ENCODE measurements at places on chromosomes 12 and 14.

DNA sequence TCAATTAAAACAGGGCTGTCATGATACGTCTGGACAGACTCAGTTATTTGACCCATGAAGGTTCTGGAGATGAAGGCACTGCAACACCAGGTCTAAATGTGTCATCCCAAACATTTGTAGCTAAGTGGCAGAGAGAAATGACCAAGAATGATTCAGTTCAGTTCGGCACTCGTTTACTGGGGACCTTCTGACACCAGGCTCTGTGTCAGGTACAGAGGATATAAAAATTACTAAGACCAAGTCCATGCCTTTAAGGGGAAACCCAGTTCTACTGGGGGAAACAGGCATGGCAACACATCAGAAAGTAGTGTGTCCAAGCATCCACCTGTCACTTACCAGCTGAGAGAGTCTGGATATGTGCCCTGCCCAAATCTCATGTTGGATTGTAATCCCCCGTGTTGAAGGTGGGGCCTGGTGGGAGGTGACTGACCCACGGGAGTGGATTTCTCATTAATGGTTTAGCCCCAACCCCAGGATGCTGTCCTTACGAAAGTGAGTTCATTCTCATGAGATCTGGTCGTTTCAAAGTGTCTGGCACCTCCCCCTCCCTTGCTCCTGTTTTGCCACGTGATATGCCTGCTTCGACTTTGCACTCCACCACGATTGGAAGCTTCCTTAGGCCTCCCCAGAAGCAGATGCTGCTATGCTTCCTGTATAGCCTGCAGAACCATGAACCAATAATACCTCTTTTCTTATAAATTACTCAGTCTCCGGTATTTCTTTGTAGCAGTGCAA lies 41.9 kb upstream of the BCL2L14 start:
- no peak for DNase-seq

DNA sequence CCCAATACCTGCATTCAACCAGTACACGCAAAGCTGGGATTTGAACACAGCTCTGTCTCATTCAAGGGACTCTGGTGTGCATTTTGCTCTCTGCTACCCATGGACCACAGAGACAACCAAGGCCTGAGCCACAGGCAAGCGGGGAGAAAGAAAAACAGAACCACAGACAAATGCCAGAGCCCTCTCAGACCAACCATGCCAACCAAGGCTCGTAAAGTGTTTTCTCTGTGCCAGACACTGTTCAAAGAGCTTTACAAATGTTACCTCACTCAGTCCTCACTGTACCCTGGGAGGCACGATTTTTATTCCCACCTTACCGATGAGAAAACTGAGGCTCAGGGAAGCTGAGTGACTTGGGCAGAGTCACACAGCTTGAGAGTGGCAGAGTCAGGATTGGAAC lies 32.4 kb upstream of the EML1 start:
- DNase-seq, result no peak

DNA sequence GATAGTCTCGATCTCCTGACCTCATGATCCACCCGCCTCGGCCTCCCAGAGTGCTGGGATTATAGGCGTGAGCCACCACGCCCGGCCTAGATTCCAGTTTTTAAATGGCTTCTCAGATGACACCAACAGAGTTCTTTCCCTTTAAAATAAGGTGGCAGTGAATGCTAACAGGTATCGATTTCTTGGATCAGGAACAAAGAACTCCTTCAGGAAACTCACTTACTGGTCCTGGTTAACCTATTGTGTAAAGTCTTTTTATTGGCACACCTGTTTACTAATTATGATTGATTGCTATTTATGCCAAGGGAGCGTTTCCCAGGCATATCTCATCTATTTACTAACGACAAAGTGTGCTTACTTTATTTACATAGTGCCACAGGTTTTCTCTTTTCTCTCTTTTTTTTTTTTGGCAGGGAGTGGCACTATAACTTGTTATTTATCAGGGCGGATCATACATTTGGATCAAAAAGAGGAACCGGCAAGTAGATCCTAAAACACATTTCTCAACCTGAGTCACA lies 89.7 kb downstream of the GLT1D1 start:
- no peak for DNase-seq

DNA sequence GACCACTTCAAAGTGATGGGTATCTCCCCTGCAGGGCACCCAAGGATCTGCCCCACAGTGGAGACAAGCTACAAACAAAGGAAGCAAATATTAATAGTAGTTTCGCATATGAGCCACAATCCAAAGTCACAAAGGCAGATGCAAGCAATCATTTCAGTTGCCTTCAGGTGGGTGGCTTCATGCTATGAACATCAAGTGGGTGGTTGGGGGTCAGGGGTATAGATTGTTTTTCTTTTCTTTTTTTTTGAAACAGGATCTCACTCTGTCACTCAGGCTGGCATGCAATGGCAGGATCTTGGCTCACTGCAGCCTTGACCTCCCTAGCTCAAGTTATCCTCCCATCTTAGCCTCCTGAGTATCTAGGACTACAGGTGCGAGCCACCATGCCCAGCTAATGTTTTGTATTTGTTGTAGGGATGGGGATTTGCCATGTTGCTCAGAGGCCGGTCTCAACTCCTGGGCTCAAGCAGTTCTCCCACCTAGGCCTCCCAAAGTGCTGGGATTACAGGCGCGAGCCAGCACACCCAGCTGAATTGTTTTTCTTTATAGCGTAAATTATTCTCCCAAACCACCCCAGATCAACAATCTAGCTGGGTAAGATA lies 13.4 kb upstream of the NT5DC3 start:
- no peak for DNase-seq

GRCh38 chr14:79044894-79045624 lies 874.9 kb downstream of the NRXN3 start:
- no peak for DNase-seq

DNA sequence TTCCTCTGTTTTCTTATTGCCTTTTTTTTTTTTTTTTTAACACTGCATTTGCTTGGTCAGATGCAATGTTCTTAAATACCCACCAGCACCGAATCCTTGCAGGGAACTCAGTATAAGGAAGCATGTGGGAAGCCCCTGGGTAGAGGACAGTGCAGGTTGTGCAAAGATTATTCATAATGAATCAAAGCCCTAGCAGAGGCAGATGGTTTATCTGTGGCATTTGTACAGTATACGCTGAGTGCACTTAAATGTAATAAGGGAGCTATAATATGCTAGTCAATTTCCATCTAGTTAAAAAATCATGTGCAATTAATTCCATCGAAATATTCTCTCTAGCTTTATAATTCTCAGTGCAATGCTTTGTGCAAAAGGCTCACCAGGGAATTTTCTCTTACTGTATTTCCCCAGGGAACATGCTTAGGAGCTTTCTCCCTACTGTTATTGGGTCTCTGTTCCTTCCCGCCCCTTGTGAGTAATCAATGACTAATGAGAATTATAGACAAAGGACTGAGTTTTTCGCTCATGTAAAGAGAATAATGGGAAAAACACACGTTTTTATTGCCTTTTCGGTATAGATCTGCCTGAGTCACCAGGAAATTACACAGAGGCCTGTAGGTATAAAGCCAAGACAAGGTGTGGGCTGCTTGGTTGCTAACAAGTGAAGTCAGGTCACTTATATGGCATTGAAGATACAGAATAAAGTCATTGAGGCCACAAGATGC lies 1214.3 kb upstream of the TMEM132C start:
- DNase-seq, result peak; percentile 36

DNA sequence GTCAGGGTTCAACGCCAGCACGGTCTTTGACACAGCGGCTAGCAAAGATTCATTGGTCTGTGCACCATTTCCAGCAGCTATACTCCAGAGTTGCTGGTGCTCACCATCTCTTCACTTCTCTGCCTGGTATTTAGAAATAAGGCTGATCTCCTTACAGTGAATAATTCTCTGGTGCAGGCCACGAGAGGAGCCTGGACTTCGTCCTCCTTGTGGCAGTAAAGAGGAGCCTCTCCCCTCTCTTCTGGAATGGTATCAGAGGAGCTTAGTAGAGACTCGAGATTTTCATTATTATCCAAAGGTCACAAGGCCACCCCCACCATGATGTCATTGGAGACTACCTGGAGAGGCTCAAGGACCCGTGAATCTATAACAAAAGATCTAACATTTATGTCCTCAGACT lies 30.8 kb upstream of the BCL2L14 start:
- DNase-seq, result no peak

- DNase-seq, result no peak
Observed at GRCh38 chr12:22083167-22083566, 37.1 kb downstream of the CMAS start.

GRCh38 chr14:70816525-70816924 lies 7.2 kb upstream of the MAP3K9 start:
- no peak for DNase-seq

DNA sequence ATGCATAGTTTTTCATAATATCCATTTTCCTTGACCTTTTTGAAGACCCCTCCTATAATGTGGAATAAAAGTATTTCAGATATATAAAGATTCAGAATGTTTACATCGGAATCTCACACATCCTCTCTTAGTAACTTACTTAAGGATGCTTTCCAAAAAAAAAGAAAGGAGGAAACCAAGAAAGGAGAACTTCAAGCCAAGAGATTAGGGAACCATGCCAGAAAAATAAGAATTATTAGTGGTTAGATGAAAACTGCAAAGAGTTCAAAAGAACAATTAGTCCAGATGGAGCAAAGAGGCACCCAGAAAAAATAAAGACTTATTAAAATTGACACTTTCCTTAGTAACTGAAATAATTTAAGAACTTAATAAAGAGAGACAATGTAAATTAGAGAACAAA lies 179.2 kb downstream of the DUSP6 start:
- DNase-seq, result no peak

GRCh38 chr12:10366875-10367274 lies 23.0 kb downstream of the KLRK1 start:
- no peak for DNase-seq

DNA sequence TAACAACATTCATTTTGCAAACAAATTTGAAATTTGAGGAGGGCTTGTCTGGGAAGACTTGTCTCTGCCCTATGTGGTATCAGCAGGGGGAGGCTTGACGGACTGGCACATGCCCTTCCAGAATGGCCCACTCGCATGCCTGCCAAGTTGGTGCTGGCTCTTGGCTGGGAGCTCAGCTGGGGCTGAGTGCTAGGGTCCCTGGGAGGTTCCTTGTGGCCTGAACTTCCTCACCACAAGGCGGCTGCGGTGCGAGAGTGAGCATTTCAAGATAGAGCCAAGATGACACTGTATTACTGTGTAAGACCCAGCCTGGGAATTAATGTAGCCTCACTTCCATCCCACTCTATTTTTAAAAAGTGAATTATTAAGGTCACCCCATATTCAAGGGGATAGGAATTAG lies 271.6 kb upstream of the PLEKHG7 start:
- DNase-seq, result no peak

DNA sequence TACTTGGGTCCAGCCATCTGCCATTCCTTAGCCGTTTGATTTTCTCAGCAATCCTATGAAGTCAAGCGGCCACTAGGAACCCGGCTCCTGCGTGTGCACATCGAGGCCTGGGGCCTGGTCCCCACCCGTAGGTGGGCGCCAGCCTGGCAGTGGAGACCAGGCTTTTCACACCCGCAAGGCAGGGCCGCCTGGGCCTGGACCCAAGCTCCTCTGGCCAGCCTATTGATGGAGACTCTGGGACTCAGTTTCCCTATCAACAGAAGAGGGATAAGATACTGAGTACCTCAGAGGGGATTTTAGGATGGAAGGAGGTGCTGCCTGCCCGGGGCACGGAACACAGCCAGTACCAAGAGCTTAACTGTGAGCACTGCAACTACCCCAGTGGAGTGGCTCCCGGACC lies 104.3 kb upstream of the C14orf180 start:
- DNase-seq, result no peak

DNA sequence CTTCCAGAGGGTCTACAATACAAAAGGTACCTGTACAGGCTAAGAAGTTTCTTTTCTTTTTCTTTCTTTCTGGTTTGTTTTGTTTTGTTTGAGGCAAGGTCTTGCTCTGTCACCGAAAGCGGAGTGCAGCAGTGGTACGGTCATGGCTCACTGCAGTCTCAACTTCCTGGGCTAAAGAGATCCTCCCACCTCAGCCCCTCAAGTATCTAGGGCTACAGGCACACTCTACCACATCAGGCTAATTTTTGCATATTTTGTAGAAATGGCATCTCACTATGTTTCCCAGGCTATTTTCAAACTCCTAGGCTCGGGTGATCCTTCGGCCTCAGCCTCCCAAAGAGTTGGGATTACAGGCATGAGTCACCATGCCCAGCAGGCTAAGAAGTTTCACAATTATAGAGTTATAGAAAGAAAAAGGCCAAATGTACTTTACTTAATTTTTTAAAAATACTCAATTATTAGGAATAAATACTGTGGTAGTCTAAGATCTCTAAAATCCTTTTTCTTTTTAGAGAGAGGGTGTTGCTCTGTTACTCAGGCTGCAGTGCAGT lies 3.0 kb upstream of the PIGH start:
- DNase-seq, result no peak

- no peak for DNase-seq
Observed at GRCh38 chr12:50720085-50720484, 43.8 kb upstream of the ATF1 start.

DNA sequence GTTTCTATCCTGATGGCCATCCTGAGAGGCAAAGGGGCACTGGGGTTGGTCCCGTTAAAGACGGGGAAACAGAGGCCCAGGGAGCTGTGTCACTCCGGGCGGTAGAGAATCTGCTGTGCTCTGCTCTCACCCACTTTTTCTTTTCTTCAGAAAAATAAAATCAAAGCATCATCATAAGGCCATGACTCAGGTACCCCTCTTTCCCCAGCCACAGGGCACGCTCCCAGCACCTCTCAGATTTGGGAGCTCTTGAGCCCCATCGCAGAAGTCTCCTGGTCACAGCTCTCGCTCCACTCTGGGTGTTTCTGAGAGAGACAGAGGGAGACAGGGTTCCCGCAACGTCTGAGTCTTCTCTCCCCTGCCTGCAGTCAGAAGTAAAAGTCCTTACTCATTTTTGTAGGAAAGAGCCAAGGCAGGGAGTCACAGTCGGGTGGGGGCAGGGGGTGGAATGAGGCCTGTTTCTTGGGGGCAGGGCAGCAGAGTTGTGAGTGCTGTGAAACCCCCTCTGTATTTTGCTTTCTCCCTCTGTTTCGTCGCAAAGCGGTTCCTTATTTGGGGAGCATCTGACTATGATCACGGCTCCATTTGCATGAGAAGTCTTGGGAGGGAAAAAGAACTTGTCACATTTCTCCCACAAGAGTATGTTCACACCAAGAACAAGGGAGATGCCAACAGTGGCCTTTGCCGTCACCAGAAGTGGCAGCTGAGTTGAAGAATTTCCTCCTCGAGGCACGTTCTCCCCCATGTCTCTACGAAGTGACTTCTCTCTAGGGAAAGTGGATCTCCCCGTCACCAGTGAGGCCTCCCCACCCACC lies 139.0 kb downstream of the BCL11B start:
- no peak for DNase-seq

GRCh38 chr12:128755566-128755965 lies 68.2 kb downstream of the SLC15A4 start:
- no peak for DNase-seq

GRCh38 chr14:29822430-29822709 lies 105.3 kb downstream of the PRKD1 start:
- no peak for DNase-seq

- DNase-seq, result no peak
Observed at GRCh38 chr12:69354556-69355187, 4.9 kb upstream of the YEATS4 start.

- no peak for DNase-seq
Observed at GRCh38 chr14:95679998-95680735, 6.1 kb upstream of the TCL1B start.
